Activated CD4-positive, alpha-beta T cell treated with anti-CD3 and anti-CD28 coated beads, Interleukin-2, amount 10 ng/mL, durations not matched to agents 24 days and 14 days (primary cell): ENCODE measurements at places on chromosomes 3 and 15. TPM values are rescaled to one million over a fixed set of nuclear protein-coding genes. Genes with fewer than 3 reads are reported as not detected.

Gene PIGZ
- 1.7 and 1.9 TPM in 2 replicates for total RNA-seq

Gene CPN2
- total RNA-seq = not detected in 2 replicates

Gene STRIT1
- total RNA-seq = not detected in 2 replicates

Gene AADACL2
- not detected in 2 replicates for total RNA-seq

Gene GNAI2
- 225 and 232 TPM in 2 replicates for total RNA-seq

Gene NOX5
- total RNA-seq = not detected in 2 replicates

DNA sequence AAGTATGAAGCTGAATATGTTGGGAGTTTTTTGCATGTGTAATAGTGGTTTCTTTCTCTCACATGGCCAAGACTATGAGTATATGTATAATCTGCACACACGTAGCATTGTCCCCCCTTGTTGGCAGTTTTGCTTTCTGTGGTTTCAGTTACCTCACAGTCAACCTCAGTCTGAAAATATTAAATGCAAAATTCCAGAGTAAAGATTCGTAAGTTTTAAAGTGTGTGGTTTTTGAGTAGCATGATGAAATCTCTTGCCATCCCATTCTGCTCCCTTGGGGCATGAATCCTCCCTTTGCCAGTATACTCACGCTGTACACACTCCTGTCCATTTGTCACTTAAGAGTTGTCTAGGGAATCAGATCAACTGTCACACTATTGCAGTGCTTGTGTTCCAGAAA lies 742.0 kb upstream of the CCDC54 start:
- no peak overlapping the region for H3K27ac ChIP-seq
- peaks cover 12% of the 10 kb centered on the region for H3K27me3 ChIP-seq

DNA sequence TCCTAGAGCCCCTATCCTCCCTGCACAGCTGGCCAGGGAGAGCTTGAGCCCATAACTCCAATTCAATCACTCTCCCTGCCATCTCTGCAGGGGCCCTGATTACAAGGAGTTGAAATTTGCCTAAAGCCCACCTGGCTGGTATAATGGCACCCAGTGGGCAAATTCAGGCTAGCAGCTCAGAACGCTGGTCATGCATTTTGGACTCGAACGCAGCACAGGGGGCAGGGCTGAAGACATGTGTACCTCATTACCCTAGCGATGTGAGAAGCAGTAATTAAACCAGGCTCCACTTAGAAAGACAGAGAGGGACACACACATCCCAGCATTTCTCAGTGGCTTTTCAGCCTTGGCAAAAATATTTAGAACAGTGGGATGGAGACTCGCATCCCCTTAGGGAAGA lies 3.2 kb downstream of the INSYN1 start:
- H3K27ac ChIP-seq = no peak overlapping the region
- DNase-seq = no peak
- no peaks in the 10 kb centered on the region for H3K36me3 ChIP-seq
- H3K4me1 ChIP-seq = no peaks in the 10 kb centered on the region
- H3K27me3 ChIP-seq = peaks cover 38% of the 10 kb centered on the region

- H3K27me3 ChIP-seq = no peaks in the 10 kb centered on the region
- H3K27ac ChIP-seq = no peak overlapping the region
- H3K4me1 ChIP-seq = peaks cover 2% of the 10 kb centered on the region
- H3K4me3 ChIP-seq = no peak overlapping the region
Observed at GRCh38 chr3:7913283-7913682, 588.3 kb upstream of the LMCD1 start.

DNA sequence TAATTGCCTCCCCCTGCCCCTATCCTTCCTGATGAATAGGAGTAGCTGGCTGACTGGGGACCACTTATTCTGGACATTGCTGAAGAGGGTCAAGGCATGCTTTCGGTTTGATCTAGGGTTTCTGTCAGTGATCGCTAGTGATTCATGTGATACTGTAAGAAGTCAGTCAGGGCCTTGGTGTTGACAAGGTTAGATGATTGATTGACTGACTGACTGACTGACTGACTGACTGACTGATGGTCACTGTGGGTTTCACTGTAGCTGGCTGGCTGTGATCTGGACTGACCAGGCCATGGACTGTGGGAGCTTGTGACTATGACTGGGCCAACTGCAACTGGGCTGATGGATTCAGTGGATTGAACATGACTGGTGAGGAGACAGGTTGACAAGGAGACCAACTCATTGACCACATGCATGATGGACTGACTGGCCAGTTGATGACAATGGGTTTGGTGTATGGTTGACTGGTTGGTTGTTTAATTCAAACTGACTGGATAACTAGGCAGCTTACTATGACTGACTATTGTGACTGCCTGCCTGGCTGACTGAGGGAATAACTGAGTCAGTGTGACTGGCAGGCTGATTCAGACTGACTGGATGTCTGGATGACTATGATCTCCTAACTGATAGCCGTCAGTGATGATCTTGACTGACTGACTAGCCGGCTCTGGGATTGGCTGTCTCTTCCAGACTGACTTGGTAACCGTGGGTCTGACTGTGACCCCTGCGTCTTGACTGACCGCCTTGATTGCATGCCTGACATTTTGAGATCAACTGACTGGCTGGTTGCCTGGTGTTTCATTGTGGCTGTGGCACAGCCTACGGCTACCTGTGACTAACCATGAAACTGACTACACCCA lies 509.9 kb downstream of the SHQ1 start:
- H3K27ac ChIP-seq = no peak overlapping the region
- H3K4me3 ChIP-seq = no peak overlapping the region

GRCh38 chr3:49213541-49213943 lies 42.1 kb downstream of the KLHDC8B start:
- no peak overlapping the region for H3K27ac ChIP-seq
- no peaks in the 10 kb centered on the region for H3K27me3 ChIP-seq

DNA sequence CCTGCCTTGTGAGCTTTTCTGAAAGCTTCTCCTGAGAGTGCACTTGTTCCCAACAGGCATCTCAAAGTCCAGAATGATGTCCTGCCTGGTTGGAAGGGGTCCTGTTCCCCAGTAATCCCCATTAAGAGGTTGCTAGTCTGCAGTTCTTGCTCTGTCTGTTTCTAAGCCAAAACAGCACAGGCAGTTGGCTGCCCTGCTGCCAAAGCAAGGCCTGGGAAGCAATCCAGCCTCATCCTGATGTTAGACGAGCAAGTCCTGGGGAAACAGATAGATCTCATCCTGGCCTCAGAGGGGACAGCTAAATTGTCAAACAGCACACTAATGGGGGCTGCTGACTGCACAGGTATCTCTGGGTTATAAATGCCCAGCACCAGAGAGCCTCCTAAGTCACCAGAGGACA lies 198.0 kb downstream of the EPHB1 start:
- no peaks in the 10 kb centered on the region for H3K36me3 ChIP-seq
- no peak for DNase-seq
- no peak overlapping the region for H3K27ac ChIP-seq
- H3K4me3 ChIP-seq = no peak overlapping the region
- no peaks in the 10 kb centered on the region for H3K4me1 ChIP-seq

DNA sequence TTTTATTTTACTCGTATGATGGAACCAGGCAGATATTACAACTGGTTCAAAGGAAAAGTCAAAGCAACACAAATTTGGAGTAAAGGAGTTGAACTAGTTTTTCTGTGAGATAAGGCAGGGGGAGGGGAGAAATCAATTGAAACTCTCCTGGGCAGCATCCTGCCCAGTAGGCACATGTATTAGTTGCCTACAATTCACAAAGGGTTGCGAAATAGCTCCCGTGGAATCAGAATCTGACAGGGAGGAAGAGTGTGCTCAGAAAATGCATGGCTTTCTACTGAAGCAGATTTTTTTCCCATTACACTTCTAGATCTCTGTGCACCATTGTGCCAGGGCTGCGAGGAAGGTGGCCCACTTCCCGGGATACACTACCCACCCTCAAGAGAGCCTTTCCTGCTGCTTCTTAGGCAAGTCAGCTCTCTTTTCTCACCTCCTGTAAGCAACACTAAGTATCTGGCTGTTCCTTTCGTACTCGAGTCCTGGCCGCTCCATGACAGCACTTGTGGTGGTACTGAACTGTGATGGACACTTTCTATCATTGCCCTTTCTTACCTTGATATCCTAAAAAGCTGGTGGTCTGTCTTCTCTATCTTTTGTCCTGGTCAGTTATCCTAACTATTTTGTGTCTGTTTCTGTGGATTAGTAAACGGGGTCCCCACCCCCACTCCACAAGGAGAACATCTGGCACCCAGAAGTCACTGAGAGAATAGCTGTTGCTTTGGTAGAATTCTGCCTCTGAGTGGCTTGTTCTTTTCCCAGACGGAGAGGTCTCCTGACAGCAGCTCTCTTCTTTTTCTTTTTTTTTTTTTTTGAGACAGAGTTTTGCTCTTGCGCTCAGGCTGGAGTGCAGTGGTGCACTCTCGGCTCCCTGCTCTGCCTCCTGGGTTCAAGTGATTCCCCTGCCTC lies 74.8 kb downstream of the RPL39L start:
- DNase-seq = no peak
- H3K36me3 ChIP-seq = peaks cover 70% of the 10 kb centered on the region
- H3K4me3 ChIP-seq = no peak overlapping the region
- peak overlapping the region; percentile 57 for H3K27ac ChIP-seq
- H3K4me1 ChIP-seq = peaks cover 52% of the 10 kb centered on the region
- H3K27me3 ChIP-seq = no peaks in the 10 kb centered on the region

GRCh38 chr15:71559098-71559497 lies 251.3 kb upstream of the NR2E3 start:
- H3K36me3 ChIP-seq = no peaks in the 10 kb centered on the region
- no peak overlapping the region for H3K4me3 ChIP-seq
- H3K4me1 ChIP-seq = no peaks in the 10 kb centered on the region
- DNase-seq = no peak
- H3K27ac ChIP-seq = no peak overlapping the region

DNA sequence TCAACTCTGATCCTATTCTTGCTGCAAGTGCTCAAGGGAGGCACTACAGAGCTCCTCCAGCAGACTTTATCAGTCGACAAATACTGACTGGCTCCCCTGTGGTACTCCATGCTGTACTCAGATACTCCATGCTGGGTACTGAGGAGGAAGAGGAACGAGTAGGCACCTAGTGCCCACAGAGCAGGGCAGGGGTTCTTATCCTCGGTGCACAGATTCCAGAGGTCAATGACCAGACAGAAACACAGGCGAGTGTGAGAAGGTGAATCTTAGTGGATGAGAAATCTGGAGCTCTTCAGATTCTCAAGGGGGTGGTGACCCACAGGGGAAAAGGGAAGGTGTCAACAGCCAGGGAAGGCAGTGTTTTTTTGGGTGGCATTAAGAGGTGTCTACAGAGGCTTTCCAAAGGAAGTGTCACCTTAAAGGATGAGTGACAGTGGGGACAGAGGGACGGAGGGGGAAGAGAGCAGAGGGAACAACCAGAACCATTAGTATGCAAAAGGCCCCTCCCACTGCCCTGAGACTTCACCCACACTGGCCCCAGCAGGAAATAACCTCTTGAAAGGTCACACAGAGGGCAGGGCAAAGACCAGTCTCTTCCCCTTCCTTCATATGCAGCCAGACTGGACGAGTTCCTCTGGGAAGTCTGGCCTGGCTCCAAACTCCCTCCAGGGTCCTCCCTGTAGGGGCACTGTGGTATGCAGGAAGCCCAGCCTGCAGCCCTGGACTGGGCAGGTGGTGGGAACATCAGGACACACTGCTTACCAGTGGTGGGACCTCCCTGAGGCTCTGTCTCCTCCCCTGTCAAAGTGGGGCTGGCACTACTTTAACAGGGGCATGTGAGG lies 27.5 kb downstream of the CCDC12 start:
- peaks cover 32% of the 10 kb centered on the region for H3K36me3 ChIP-seq
- DNase-seq = peak; percentile 70
- H3K4me1 ChIP-seq = peaks cover 80% of the 10 kb centered on the region
- H3K27ac ChIP-seq = peak overlapping the region; percentile 94
- no peaks in the 10 kb centered on the region for H3K27me3 ChIP-seq
- peak overlapping the region; percentile 80 for H3K4me3 ChIP-seq

DNA sequence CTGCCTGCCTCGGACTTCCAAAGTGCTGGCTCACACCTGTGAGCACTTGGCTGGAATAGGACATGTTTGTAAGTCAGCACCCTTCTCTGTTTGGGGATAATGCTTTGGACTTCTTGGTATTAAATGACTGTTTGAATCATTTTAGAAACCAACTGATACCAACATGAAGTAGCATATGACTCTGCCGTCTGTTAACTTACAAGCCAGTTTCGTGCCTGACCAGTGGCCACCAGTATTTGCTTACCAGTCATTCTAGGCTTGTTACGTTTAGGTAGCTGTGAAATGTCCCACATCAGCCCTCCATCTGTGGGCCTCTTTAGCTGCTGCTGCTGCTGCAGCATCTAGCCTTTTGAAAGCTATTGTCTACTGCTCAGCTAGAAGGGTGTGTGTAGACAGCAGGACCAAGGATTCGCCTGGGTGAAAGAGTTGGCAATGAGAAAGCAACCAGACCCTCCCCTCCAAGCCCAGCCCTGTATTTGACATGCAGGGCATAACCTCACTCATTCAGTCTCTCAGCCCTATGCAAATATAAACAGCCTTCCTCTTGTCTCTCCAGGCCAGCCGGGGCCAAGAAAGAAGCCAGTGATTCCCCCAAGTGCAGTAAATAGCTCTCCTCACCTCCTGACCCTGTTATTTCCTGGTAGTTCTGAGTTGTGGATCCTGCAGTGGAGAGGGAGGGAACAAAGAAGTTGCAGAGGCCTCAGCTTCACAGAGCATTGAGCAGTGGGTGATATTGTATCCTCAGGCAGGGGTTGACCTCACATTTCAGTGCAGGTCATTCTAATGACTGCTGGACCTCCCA lies 51.0 kb downstream of the NKIRAS1 start:
- H3K4me3 ChIP-seq = no peak overlapping the region
- no peak overlapping the region for H3K27ac ChIP-seq
